NCI-H526 (cell line): ENCODE measurements at places on chromosomes 12 and 14.

- no peak for DNase-seq
Observed at GRCh38 chr14:103008768-103009357, 48.5 kb downstream of the CDC42BPB start.

DNA sequence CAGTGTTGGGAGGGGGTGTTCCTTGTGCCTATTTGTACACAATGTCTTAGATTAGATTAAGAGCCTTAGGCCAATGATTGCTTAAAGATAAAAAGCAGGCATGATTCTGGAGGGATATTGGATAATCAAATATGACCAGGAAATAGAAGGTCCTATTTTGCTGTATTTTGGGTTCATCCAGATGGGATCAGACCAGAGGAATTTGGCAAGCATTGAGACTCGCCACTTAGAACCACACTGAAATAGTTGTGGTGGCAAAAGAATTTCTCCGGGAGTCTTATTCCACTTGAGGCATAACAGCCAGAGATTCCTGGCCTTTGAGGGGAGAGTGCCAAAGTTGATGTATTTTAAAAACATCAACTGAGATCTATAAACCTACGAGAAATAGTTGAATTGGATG is 327.2 kb downstream of the RAD51B start:
- DNase-seq, result no peak

GRCh38 chr14:71168564-71169427 is 261.5 kb downstream of the PCNX1 start:
- DNase-seq, result no peak

DNA sequence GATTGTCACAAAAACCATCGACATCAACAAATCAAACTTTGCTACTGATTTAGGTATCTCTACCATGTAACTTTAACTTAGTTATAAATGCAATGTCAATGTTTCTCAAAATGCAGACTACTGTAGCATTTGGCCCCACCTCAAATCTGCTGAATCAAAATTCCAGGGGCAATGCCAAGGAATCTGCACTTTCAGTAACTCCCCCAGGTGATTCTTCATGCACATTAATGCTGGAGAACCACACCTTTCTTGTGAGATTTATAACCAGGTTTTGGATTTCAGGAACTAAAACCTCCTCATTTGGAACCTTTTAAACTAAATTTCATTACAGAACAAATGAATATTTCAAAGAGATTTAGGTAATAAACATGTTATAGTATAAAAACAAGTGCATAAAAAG is 4.9 kb downstream of the ATP2B1 start:
- DNase-seq, result no peak

GRCh38 chr14:72801381-72801812 is 92.5 kb downstream of the DPF3 start:
- DNase-seq, result no peak

GRCh38 chr12:95848575-95849388 is 10.0 kb upstream of the SNRPF start:
- DNase-seq, result peak; percentile 44

DNA sequence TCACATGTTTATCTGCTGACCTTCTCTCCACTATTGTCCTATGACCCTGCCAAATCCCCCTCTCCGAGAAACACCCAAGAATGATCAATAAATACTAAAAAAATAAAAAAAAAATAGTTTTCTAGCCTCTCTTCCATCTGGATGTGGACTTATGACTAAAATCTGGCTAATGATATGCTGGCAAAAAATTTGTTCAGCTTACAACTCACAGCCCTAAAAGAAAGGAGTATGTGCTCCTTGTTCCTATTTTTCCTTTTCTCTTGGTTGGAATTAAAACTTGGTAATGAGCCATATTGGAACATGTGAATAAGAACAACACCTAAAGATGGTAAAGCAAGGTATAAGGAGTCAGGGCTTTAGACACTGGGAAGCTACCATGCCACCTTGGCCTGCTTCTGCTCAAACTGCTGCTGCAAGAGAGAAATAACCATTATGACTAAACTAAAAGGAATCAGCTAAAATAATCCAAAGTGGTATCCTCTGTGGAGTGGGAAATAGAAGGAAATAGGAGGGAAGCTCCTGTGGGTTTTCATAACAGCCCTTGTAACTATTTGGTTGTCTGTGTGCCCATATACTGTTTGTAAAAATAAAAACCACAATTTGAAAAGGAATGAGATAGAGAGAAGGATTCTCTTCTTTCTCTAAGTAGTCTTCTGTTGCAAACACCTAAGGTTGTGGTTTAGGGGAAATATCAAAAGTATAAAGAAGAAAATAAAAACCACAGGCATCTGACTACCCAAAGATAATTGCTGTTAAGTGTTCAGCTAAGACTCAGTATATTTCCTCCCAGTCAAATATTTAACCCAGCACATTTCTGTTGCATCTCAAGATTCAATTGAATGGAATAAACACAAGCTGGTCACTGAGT is 53.8 kb downstream of the SDR9C7 start:
- no peak for DNase-seq

- DNase-seq, result no peak
Observed at GRCh38 chr14:105151838-105152793, 16.5 kb downstream of the JAG2 start.

DNA sequence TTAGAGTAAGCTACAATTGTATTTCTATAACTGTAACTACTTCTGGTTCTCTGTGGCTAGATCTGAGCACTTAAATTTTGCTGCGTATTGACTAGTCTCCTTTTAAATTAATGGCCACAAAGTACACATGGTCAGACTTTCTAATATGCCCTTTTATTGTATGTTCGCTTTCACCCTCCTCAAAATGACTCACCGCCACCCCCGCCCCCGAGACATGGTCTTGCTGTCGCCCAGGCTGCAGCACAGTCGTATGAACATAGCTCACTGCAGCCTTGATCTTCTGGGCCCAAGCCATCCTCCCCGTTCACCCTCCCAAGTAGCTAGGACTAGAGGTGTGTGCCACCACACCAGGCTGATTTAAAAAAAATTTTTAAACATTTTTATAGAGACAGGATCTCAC is 11.8 kb downstream of the MTERF2 start:
- no peak for DNase-seq

DNA sequence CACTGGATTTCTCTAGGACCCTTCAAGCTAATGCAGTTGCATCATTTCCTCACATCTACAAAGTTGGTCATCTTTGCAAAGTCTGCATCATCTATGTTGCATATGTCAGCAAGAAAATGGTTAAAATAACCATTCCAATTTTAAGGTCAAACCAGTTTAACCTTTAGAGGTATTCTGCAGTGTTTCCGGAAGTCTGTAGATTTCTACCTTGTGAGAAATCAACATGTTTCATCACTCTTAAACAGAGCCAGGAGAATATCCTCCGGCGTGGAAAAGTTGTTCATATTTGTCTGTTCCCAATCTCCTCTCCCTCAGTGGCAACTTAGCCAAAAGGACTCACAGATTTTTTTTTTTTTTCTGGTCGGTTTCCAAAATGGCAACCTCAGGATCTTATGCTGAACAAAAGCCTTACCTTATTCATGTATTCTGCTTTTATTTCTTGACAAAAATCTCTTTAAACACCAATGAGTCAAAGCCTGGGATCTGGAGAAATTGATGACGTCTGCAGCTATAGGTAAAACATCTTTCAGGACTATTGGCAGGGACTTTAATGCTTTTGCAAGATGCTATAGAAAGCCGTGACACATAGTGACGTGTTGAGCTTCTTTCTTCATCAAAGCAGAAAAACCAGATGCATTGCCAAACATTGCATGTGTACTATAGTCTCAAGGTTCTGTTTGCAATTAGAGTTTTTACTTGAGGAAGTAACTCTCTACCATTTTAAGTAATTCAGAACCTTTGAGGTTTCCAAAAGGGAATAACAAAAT is 16.0 kb upstream of the CDK17 start:
- no peak for DNase-seq

GRCh38 chr14:103551338-103551762 is 11.1 kb downstream of the BAG5 start:
- DNase-seq, result no peak

DNA sequence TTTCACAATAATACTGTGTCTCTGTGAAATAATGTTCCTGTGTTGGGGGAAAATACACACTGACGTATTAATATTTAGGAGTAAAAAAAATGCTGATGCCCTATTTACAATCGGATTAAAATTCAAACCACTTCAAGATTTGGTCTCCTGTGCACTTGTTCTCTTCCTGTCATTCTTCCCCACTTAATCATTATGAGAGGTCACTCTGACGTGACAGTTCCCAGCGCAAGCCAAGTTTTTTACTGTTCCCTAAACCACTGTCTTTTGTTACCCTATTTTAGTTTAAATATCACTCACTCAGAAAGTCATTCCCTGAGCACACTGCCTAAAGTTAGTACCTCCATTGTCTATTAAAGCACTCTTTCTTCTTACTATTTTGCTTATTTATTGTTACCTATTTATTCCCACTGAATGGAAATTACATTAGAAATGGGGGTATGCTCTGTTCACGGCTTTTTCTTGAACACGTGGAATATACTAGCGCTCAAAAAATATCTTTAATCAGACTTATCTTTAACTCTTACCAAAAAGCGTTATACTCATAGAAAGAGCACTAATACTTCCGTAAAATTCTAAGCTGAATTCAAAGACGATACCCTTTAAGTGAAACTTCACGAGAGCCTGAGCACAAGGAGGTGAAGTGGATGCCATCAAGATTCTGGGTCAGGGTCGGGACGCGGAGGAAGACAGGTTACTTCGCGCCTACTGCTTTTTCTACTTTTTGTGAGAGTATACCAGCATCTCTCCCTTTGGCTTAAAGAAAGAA is 670 bp upstream of the PSMA3 start:
- peak; percentile 77 for DNase-seq

GRCh38 chr12:58877243-58877743 is 43.0 kb downstream of the LRIG3 start:
- DNase-seq, result no peak

GRCh38 chr14:90815822-90816662 is at the start of gene TTC7B:
Gene TTC7B, minus strand, starts transcription at chr14:90816430. Its CDS starts 135 bp downstream, at chr14:90816295.
- peak; percentile 72 for DNase-seq

DNA sequence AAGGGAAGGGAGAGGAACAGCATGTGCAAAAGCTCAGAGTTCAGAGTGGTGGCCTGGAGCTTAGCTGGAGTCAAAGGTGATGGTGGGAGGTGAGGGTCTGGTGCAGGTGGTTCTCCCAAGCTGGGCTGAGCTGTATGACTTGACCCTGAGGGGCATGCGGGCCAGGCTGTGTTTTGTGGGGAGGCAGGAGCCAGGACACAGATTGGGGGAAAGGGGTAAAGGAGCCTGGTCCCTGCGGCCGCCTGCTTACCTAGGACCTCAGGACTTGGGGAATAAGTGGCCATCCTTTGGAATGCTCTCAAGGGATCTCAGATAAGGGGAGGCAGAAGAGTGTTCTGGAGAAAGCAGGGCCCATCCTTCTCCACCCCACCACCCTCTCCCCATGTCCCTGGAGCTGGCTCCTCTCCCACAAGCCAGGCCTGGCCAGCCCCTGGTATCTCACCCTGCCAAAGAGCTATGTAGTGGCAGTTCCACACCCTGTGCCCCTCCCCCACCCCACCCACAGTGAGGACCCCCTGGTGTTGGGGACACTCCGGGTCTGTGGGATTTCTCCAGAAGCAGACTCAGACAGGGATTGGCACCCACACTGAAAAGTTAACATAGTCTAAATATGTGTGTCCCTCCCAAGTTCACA is 19.9 kb upstream of the CEP170B start:
- DNase-seq, result no peak

- no peak for DNase-seq
Observed at GRCh38 chr14:80522936-80523335, 311.6 kb upstream of the DIO2 start.

DNA sequence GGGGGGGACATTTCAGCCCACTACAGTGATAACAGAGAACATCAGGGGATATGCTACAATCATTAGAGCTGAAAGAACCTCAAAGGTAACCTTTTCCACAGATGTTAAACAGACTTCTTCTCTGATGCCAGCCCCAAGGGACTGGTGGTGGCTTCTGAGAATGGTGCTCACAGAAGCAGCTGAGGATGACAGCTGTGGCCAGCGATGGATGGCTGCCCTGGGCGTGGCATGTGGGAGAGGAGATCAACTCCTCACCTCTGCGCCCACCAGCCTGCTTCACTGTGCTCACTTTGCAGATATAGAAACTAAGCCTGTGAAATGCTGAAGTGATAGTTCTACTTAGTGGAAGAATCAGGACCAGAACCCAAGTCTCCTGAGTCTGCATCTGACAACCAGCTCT is 33.0 kb downstream of the FOXN3 start:
- no peak for DNase-seq

DNA sequence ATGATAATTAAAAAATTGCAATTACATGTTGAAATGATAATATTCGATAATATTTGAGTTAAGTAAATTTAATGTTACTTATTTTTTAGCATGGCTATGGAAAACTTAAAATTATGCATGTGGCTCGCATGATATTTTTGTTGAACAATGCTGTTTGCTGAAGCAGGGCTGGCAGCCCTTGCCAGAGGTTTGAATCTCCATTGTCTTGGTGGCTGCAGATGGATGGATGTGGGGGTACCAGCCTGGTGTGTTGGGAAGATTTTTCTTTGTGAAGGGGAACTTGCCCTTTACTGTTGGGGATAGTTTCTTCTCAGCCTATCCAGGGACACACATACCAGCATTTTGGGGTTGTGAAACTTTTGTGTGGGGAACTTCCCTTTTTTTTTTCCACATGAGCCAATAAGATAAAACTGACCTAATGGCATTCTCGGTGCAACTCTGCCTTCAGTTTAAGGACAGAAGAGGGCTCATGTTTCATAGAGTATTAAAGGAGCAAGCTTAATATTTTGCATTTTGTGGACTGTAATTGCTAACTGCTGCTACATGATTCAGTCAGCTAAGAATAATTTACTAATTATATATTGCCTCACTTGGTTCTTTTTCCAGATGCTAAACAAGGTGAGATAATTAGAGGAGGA is 8.8 kb downstream of the RASSF3 start:
- peak; percentile 40 for DNase-seq

GRCh38 chr12:96208801-96209549 is 14.8 kb downstream of the ELK3 start:
- peak; percentile 20 for DNase-seq

DNA sequence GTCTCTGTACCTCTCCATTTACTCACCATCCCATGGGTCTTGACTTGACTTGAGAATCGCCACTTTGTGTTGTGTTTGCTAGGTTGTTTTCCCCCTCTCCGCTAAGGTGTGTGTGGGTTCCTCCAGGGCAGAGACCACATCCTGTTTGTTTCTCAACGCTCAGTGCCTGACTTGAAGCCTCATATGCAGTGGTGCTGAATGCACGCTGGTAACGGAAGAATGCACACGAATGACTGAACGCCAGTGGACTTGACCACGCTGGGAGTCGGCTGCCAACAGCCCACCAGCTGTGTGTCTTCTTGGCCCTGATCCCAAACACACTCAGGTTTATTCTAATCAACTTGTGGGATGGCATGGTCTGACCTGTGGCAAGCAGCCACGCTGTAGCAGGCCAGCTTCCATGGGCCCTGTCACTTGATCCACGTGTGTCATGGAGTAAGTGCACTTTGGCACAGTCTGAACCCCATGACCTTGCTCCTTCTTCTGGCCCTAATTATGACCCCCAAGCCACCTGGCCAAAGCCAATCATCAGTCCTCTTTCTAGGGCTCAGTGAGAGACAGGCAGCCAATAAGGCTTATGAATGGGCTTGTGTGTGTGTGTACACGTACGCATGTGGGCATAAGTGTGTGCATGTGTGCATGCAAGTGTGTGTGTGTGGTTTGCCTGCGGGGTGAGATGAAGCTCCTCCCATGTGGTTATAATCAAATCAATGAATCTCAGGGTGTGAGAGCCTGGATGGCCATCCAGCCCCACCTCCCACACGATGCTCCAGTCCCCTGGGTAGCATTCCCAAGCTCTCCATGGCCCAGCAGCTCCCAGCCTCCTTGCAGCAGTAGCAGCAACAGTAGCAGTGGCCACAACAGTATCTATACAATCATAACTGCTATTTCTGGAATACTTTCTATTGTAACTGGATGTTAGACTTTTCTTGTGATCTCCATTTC is 6.4 kb upstream of the TC2N start:
- DNase-seq, result no peak
